Natural killer cell (primary cell): ENCODE measurements at places on chromosomes 11 and 22. TPM values are rescaled to one million over a fixed set of nuclear protein-coding genes. Genes with fewer than 3 reads are reported as not detected.

TBRG1 gene
- total RNA-seq: 68.3 TPM

KRTAP5-11 gene
- total RNA-seq: not detected

- H3K27ac ChIP-seq: no peak overlapping the region
- H3K4me1 ChIP-seq: no peaks in the 10 kb centered on the region
- no peak for DNase-seq
Observed at GRCh38 chr11:105929084-105929955, 92.7 kb downstream of the MSANTD4 start.

MORC2 gene
- total RNA-seq: 16.4 TPM

DNA sequence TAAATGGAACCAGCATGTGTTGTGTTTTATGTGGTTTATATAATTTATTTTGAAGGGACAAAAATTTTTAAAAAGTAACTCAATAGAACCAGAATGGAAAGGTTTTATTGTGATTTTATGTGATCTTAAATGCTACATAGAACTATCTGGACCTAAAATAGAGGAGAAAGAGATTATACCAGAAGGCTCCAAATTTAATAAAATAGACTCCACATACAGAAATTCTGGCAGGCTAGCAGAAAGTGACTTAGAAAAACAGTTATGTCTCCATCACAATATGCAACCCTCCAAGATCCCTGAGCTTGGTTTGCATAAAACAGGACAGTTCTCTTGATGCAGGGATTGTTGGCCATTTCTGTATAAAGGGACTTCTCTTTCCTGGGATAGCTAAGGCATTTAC lies 107.9 kb downstream of the BBOX1 start:
- H3K4me1 ChIP-seq: no peaks in the 10 kb centered on the region
- no peaks in the 10 kb centered on the region for H3K27me3 ChIP-seq
- H3K36me3 ChIP-seq: no peaks in the 10 kb centered on the region
- no peak overlapping the region for H3K27ac ChIP-seq
- no peak for DNase-seq

HSD17B12 gene
- total RNA-seq: 21.0 TPM

JHY gene
- total RNA-seq: 1.5 TPM
